D721Med (cell line): ENCODE measurements at places on chromosomes 11 and 22.
A peak's percentile ranks its signal among the peaks of the same experiment; 100 is the strongest.

GRCh38 chr11:63918507-63919191, 1.7 kb upstream of the RCOR2 start:
- DNase-seq = no peak

DNA sequence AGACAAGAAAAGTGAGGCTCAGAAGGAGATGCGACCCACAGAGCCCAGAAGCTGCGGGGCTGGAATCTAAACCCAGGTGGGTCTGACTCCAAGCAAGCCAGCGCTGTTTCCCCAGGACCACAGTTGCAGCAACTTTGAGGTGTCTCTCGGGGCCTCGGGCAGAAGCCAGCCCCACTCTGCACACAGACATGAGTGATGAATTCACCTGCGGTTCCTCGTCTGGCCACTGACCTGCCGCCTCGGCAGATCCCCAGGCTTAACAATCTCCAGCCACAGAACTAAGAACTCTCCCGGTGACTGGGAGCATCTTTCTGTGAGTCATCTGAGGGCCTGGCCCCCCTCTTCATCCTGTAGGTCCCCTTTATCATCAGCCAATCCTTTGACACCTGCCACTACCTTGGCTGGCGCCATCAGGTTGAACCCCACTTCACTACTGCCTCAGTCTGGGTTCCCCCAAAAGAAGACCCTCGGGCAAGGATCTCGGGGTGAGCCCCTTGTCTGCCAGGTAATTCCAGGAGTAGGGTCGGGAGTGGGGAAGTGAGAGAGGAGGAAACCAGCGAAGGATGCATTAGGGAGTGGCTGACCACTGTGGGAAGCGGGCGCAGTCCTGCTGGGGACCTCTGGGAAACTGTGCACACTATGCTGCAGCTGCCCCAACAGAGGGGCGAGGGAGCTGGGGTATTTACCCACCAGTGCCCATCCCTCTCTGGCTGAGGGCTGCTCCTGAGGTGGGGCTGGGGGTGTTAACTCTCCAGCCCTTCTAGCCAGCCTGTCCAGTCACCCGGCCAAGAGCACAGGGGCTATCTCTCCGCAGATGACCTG, 33.0 kb upstream of the MN1 start:
- no peak for DNase-seq

DNA sequence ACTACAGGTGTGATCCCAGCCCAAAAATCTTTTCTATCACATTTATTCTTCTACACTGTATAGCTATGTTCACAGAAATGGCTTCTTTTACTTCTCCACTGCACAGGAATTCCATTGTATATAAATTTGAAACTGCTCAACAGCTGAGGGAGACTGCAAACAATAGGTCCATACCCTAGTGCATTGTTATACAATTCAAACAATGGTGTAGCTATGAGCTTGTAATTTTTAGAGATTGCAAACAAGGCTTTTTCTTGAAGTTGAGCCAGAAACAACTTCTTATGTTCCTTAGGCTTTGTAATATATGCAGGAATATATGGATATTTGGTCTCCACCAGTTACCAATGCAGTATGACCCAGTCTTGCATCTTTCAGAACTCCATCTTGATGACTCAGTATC, 19.5 kb upstream of the SIK3 start:
- no peak for DNase-seq

DNA sequence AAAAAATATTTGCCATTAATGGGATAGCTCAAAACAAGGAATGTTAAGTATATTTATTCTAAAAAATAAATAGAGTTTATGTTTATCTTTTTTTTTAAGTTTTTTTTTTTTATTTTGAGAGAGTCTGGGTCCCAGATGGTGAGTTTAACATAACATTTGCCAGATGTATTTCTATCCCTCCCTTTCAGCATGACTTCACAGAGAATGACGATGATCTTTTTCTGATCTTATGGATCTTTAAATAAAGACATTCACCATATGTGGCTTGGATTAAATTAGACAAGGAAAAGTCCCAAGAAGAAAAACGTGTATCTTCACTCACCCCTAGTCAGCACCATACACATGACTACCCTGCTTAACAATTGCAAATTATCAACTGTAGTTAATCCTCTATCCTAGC, 839.8 kb upstream of the CNTN5 start:
- DNase-seq = no peak

DNA sequence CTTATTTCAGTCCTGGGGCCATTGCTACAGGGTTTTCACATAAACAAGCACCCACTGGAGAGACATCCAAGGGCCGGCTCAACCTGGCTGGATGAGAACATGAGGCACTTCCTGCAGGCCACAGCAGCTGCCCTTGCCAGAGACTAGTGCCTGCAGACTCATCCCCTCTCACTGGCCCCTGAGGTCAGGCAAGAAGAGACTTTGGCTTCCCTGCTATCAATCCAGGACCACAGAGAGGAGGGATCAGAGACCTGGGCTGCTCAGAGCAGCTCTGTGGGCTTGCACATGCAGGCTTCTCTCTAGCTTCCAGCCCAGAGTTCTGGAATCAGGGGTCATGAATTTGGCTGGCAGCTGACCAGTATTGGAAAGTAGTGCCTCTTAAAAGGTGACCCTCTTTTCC, 79.5 kb downstream of the CABIN1 start:
- DNase-seq = no peak

- no peak for DNase-seq
These were observed 75.7 kb downstream of the SCUBE1 start for GRCh38 chr22:43267332-43267980.

GRCh38 chr22:28882545-28882877, 861 bp upstream of the ZNRF3 start:
- no peak for DNase-seq

- DNase-seq = no peak
These were observed 177.3 kb downstream of the ADAMTS15 start for GRCh38 chr11:130625578-130626306.

DNA sequence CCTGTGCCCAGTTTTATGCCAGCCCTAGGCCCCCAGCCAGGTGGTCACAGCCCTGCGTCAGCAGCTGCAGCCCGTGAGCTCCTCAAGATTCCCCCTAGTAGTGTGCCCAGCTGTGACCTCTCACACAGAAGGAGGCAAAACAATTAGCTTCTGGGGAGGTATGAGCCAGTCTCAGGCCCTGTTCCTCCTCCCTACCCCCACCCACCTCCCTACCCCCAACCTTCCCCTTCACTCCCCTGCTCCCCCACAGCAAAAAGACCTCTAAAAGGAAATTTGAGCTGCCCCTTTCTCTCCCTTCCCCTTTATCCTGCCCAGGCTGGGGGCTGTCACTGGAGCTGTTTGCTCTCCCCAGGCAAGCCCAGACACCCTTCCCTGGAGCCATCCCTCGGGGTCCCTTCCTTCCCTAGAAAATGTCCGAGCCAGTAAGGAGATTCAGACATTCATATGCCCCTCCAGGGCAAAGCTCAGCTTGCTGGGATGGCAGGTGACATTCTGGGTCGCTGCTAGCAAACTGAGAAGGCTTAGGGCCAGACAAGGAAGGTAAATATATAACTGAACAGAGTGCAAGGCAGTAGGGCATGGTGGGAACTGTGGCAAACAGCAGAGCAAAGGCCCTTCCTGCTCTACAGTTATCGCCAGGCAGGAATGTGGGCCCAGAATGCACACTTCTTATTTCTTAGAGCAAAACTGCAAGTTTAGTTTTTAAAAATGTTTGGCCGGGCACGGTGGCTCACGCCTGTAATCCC, 300.2 kb downstream of the MN1 start:
- no peak for DNase-seq

- DNase-seq = no peak
These were observed 49.9 kb downstream of the ST3GAL4 start for GRCh38 chr11:126405374-126405773.

- peak; percentile 1 for DNase-seq
These were observed 107.0 kb upstream of the THY1 start for GRCh38 chr11:119529936-119530335.

DNA sequence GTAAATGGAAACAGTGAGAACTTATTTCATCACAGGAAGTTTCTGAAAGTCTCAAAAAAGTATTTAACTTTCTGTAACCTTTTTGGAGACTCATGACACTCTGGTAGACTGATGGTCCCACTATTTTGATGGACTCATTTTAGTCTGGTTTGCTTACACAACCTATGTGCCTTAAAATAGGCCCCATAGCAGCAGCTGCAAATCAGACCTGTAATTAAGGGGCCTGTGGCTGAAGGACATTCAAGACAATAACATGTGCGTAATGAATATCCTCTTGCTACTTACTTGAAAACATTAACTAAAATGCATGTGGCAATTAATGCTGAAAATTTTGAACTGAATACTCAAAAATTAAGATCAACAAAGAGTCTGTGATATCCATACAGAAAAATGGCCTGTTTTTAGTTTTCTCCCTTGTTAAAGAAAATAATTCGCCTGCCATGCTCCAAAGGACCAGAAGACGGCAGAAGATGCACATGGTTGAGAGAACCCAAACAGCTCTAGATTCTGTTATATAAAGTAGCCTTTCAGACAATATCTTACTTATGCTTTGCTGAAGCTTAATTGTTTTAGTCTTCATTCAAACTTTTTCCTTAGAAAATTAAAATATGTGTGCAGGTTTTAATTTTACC, 568.5 kb downstream of the KCNA4 start:
- no peak for DNase-seq

- DNase-seq = no peak
These were observed 45.1 kb upstream of the LMO2 start for GRCh38 chr11:33936725-33937604.

GRCh38 chr11:587978-588380, 11.7 kb downstream of the PHRF1 start:
- DNase-seq = no peak

DNA sequence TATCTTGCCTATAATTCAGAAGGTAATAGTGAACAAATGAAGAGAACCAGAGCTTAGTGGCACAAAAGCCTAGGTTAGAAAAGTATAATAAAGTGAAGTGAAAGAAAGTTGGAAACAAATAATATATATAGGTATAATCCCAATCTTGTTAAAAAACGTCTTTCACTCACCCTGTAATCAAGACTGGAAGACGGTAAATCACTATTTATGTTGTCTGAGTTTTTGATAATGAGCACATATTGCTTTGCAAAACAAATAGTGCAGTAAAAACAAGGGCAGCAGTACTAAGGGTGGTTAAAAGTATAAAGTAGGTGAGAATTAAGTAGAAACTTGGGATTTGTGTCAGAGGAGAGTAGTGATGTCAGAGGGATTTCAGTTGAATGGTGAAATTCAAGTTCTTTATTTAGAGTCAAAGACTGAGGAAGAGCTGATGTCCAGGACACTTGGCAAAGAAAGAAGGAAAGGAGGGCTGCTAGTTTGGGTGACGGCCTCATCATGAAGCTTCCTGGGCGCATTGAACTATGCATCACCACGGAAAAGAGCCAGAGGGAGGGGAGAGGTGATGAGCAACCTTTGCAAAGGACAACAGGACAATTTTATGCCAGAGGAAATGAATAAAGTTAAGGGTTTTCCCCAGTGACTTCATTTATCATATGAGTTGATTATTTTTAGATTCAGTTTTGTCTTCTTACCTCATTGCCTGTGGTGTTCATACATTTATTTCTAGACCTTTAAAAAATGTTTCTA, 11.4 kb downstream of the NCAM1 start:
- no peak for DNase-seq

- DNase-seq = no peak
These were observed 16.0 kb downstream of the FZD4 start for GRCh38 chr11:86938900-86939880.

DNA sequence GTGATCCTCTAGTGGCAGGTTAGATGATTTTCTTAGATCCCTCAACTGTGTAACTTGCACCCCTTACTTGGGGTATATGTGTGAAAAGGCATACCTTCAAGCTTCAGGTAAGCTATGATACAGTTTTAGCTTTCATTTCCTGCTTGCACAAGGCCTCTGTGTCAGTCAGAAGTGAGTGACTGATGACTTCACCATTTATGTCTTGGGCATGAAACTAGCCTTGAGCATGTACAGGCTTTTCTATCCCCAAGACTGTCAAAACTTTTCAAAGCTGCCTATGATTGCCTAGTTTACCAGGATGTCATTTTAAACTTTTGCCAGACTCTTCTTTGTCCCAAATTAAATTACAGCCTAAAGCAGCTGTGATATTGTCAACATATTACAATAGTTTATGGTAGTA, 286.1 kb upstream of the CNTN5 start:
- DNase-seq = no peak

- no peak for DNase-seq
These were observed 50.2 kb downstream of the DDI1 start for GRCh38 chr11:104086621-104087020.

GRCh38 chr11:106331176-106331575, 253.7 kb downstream of the AASDHPPT start:
- DNase-seq = no peak

GRCh38 chr22:23884140-23884539, 10.0 kb upstream of the MIF start:
- no peak for DNase-seq
